Stimulated activated CD8-positive, alpha-beta memory T cell treated with anti-CD3 and anti-CD28 coated beads, Interleukin-7, amount 100 ng/mL, for 1 hour (primary cell): ENCODE measurements at places on chromosomes 12 and 14.

GRCh38 chr12:12126551-12126950 is 55.8 kb downstream of the BCL2L14 start:
- no peak for DNase-seq

GRCh38 chr12:97404543-97404942 is 58.1 kb upstream of the RMST start:
- no peak for DNase-seq

DNA sequence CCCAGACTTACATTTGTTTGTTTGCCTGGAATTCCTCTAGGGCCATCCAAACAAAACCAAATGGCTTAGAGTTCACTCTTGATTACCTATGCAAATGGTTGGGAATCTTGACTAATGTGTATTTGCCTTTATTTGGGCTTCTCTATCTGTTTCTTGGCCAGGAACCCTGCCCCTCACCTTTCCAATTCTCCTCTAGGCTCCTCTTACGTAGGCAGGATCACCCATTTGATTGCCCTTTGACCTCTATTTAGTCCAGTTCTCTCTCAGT is 123.0 kb upstream of the DYRK2 start:
- DNase-seq = no peak

DNA sequence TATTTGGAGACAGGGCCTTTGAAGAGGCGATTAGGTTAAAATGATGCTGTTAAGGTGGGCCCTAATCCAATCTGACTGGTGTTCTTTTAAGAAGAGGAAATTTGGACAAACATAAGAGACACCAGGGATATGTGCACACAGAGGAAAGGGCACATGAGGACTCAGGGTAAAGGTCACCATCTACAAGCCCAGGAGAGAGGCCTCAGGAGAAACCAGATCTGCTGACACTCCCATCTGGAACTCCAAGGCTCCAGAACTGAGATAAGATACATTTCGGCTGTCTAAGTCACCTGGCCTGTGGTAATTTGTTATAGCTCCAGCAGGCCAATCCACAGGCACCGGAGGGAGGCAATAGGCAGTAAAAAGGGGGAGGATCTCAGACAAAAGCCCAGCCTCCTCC is 48.6 kb downstream of the KICS2 start:
- DNase-seq = no peak

- DNase-seq = no peak
Observed at GRCh38 chr12:68559984-68560850, 50.5 kb upstream of the RAP1B start.

GRCh38 chr12:96500693-96501092 is 11.3 kb downstream of the CFAP54 start:
- DNase-seq = no peak

GRCh38 chr14:36271222-36271621 is 49.2 kb downstream of the MBIP start:
- no peak for DNase-seq

DNA sequence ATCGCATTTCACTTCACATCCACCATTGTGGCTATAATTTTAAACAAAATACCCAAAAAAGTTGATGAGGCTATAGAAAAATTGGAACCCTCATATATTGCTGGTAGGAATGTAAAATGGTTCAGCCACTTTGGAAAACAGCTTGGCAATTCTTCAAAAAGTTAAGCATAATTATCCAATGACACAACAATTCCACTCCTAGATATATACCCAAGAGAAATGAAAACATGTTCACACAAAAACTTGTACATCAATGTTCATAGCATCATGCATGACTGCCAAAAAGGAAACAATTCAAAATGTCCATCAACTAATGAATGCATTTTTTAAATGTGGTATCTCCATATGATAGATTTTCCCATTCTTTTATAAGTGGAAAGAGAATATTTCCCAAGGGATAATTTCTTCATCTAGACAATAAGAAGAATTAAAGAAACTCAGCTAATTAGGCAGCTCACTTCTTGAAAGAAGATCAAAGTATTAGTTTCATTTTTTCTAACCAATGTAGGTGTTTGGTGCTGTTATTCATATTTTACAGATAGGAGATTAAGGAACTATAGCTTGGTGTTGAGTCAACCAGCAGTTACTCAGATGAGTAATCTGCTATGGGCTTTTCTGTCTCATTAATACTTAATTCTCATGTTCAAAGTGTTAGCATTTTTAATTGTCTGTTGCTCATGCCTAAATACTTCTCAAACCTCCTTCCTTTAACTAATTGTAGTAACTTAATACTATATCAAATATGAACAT is 32.8 kb downstream of the YEATS4 start:
- no peak for DNase-seq

DNA sequence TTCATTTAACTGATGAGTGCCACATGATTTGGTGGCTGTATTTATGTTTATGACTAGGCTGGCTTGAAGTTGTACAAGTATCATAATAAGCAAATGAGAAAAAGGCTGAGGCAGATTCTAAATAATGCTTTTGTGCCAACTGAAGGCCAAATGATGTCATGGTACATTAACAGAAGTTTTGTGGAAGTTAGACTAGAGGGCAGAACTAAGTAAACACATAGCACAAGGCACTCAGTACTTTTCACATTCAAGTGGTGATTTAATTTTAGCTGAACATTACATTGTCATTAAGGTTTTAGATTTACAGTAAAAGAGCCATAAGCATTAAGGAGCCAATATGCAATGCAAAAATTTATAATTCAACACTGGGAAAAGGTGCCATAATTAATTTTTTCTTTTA is 21.1 kb downstream of the PPP1CC start:
- DNase-seq = no peak

DNA sequence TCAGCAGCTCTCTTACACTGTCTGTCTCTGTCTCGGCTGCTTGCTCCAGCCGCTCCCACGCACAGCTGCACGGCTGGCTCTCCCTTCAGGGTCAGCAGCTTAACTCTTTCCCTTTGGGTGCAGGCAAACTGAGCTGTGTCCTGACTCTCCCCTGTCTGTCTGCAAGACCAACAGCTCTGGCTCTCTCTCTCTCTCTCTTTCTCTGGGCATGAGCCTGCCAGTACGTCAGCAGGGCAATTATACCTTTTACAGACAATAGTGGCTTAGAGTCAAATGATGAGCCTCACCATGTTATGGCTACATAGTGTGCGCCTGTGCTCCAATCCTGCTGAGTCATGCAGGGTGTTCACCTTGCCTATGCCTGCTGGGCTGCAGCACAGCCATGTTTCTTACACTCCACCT is 120.5 kb upstream of the DDHD1 start:
- no peak for DNase-seq

GRCh38 chr12:97305651-97306050 is 157.0 kb upstream of the RMST start:
- DNase-seq = no peak

DNA sequence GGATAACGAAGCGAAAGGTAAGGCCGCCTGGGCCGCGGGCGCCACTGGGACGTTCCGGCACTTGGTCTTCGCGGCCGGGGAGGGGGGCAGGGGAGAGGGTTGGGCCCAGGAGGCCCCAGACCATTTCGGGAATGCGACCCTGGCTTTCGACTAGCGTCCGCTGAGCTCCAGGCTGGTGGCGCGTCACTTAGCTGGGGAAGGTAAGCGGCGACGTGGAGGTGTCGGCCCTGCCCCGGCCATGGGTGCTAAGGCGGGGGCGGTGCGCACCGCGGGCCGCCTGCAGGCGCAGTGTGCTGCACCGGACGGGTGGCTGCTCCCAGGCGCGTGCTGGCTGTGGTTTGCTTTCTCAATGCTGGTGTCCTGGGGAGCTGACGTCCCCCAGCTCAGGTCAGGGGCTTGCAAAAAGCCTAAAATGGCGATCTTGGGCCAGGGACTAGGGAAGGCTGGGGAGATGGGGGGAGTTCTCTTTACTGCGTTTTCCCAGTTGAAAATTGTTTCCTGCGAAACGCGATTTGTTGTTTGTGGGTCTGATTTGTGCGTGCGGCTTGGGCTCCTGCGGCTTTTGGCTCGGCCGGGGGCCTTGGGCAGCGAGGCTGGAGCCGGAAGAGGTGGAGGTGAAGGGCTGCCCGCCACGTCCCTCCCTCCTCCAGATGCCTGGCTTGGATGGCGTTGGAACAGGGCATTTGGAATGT is 1.2 kb downstream of the HOXC10 start:
- DNase-seq = no peak

DNA sequence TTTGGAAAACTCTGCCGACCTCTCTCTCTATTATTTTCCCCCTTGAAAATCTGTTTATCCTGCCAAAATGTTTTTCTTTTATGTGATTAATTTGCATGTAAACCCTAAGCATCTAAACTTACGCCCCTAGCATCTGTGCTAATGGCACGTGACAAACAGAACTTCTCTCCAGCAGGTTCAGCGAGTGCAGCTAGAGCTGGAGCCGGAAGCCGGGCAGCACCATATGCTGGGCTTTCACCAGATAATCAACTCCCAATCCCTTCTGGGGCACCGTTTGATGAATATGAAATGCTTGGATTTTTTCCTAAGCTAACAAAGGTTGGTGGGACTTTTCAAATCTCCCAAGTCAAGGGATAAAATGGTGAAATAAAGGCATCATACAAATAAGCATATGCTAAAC is 667.5 kb upstream of the TMEM132C start:
- no peak for DNase-seq

DNA sequence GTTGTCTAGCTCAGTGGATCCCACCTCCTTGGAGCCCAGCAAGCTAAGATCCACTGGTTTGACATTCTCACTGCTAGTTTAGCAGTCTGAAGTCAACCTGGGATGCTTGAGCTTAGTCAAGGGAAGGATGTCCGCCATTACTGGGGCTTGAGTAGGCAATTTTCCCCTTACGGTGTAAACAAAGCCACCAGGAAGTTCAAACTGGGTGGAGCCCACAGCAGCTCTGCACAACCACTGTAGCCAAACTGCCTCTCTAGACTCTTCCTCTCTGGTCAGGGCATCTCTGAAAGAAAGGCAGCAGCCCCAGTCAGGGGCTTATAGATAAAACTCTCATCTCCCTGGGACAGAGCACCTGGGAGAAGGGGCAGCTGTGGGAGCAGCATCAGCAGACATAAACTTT is 16.7 kb upstream of the TAS2R43 start:
- no peak for DNase-seq
